Stimulated activated CD8-positive, alpha-beta memory T cell treated with anti-CD3 and anti-CD28 coated beads, Interleukin-7, amount 100 ng/mL, for 1 hour (primary cell): ENCODE measurements at places on chromosomes 13 and 19.

DNA sequence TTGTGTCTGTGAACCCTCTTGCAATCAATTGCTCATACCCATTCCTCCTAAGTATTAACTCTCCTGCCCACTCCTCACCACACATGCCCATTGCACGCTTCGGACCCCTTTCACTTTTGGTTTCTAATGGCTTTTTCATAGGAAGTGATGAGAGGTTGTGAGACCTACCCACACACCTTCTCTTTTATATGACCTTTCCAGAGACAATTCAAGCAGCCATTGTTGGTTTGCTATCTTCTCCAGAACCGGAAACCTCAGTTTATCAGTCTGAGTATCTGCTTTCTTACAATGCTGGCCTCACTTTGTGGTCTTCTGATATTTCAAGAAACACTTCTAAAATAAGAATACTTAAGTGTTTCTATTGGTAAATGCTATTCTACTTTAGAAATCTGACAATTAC is 1550.8 kb upstream of the SLC10A2 start:
- DNase-seq: no peak

DNA sequence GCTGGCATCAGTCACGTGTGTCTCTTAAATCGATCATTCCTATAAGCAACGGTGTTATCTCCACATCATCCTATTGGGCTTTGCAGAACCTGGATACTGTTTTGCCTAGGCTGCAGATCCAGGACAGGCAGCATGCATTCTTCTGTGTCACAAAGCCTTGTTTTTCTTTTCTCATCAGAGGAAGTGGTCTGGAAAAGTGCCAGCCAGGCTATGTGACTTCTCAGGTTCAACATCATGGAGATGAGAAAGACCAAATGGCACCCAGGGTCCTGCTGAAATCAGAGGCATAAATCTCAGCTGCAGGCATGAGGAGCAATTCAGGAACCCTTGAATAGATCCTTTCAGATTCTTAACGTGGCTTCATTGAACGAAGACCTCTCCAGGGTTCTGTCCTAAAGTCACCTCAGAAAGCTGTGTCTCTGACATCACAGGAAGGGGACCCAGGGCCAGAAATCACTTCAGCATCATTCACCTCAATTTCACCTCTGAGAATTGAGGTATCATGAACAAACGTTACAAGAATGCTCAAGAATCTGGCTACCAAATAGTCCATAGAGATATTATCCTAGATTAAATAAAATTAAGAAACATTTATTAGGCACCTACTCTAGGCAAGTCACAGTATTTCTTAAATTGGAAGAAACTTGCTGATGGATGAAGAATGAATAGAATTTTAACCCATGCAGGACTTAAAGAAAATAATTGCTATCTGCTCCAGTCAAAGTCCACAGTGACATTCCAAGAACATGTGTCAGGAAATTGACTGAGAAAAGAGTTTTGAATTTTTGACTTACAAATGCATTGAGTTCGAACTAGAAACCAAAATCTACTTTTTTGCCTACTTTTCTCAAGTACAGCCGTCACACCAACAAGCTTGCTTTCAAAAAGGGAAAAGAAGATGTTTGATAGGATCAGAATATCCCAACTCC is 124.1 kb downstream of the COG6 start:
- no peak for DNase-seq

DNA sequence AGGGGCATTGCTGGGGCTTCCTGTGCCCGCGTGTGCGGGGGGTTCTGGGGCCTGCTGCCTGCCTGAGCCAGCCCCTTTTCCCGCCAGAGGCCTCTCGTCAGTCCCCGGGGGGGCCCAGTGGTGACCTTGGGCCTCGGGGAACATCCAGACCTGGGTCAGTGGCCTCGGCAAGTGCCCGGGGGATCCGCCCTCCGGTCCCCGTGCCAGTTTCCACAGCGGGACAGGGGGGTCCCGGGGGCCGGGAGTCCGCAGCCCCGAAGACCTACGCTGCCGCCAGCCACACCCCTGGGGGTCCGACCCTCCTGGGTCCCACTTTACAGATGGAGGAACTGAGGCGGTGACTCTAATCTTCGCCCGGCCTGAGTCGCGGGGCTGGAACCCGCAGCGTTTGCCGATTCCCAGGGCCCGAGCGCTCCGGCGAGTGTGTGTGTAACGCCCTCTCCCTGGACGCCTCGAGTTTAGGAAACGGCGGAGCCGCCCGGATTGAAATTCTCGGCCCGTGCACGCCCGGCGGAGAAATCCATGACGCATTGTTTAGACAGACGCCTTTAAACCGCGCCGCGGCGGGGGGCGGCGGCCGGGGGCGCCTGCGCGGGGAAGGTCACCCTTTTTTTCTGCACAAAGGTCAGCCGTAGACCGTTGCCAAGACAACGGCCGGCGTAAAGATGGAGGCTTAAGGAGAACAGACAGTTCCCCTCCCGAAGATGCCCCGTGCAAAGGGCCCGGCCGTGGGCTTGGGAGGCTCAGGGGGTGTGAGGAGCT is 39.3 kb downstream of the EFNA2 start:
- DNase-seq: no peak

DNA sequence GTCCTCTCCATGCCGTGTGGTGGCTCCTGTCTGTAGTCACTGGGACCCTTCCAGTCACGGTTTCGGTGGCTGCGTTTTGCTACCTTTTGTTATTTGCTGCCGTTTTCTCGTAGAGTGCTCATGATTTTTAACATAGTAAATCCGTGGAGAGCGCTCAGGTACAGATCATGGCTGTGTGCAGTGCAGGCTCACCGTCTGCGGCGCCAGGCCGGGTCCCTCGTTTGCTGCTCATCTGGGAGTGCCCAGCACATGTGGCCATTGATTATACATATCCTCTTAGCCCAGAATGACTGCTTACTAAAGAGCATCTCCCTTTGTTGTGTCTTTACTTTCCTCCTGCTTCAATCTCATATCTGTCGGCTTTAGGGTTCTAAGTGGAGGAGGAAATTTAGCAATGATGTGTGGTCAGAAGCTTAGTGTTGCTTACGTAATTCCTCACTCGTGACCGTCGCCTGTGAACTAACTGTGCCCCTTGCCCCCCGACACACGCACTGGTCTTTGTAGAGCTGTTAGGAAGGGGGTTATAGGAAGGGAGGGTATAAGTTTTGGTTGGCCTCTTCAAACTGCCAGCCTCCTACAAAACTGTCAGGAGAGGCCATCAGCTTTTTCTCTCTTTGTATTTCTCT is 31.8 kb downstream of the TFDP1 start:
- DNase-seq: no peak

- no peak for DNase-seq
These were observed 7.1 kb upstream of the KLK14 start for GRCh38 chr19:51089786-51090185.

GRCh38 chr19:988081-988480 is 3.9 kb downstream of the WDR18 start:
- no peak for DNase-seq

DNA sequence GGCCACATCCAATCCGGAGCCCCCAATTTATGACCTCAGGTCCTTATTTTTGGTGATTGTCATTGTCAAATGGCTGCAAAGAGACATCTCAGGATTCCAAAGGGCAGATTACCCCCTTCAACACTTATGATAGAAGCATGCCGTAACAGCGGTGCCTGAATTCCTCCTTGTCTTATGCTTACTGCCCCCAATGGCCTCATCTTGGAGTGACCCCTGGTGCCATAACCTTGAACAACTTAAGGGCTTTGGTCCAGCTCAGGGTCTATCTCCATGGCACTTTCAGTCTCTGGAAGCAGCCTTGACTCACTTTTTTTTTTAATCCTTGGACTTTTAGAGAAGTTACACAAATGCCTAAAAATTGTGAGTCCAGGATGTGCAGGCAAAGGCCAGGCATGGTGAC is 171.6 kb upstream of the ZNF507 start:
- no peak for DNase-seq

- no peak for DNase-seq
These were observed 351.4 kb downstream of the KCNRG start for GRCh38 chr13:50366488-50367174.

GRCh38 chr19:16524991-16525734 is 17.1 kb downstream of the CHERP start:
- no peak for DNase-seq

- no peak for DNase-seq
These were observed 52.8 kb upstream of the ADGRE5 start for GRCh38 chr19:14328406-14328805.

GRCh38 chr13:95222733-95223018 is 78.6 kb downstream of the ABCC4 start:
- DNase-seq: no peak

DNA sequence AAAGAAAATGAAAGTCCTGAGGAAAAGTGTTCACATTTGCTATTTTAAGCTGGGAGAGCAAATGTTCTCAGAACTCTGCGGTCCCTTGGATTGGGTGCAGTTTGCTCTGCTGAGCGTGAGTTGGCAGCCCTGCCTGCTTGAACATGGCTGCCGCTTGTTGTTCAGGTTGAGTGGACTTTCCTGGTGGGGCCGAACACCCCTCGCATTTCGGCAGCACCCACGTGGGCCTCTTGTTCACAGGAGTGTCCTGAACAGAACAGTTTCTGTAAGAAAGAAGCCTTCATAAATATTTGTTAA is 10.8 kb upstream of the RNF113B start:
- no peak for DNase-seq

- DNase-seq: no peak
These were observed 8.8 kb upstream of the COX7A1 start for GRCh38 chr19:36160821-36161596.

GRCh38 chr13:23771956-23772355 is 117.2 kb downstream of the MIPEP start:
- DNase-seq: no peak

DNA sequence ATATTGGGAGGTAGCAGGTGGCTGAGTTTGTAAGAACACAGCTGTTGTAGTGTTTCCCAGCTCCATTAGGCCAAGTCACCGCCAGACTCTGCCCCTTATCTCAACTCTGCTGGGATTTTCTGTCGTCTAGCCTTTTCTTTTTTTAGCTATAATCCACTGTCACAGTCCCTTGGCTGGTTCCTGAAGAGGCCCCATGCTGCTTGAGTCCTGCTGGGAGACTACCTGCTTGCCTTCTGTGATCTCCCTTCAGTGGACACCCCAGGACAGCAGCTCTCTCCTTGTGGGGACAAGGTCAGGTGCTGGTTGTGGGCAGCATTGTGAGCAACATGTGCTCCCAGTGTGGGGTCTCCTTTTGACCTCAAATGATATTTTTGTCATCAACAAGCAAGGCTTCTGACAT is 195.0 kb upstream of the ATXN8OS start:
- no peak for DNase-seq

DNA sequence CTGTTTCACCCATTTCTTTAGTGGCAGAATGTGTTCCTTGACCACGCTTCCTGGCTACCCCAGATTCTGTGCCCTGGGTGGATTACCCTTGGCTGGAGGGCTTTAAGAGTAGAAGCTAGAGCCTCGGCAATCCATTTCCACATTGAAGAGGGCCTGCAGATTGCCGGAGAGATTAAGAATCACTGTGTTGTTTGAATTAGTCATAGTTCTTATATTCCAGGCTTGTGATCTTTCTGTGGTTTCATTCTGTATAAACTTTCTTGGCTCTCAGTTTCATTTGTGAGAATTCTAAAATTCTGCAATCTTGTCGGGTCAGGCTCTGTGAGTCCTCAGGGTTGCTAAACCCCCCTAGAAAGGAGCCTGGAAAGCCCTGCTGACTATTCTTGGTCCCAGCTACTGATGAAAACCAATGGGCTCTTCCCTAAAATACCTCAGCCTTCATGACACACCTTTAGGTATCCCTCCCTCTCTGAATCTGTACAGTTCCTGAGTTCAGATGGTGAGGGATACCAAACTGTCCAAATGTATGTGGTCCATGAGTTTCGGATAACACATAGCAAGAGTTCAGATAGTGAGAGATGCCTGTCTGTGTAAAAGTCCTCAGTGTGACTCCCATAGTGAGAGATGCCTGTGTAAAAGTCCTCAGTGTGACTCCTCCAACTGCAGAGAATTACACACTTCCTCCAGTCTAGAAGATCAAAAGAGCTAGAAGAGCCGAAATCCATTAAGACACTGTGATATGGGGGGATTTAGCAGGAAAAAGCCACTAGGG is 4.3 kb downstream of the PHF11 start:
- no peak for DNase-seq

- DNase-seq: peak; percentile 41
These were observed 21.0 kb downstream of the TNFSF9 start for GRCh38 chr19:6551607-6552450.

GRCh38 chr19:54967611-54968010 is 1.4 kb downstream of the NLRP2 start:
- no peak for DNase-seq

DNA sequence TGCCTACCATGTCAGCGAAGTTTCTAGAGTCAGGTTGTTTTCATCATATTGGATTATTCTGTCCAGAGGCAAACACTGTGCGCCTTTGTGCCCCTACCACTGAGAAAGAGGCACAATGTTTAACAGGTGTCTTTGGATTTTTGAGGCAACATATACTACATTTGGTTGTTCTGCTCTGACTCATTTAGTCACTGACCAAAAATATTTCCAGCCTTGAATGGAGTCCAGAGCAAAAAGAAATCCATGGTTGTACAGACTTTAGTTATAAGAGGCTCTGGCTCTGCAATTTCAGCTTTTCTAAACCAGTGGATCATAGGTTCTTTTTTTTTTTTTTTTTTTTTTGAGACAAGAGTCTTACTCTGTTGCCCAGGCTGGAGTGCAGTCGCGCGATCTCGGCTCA is 35.7 kb downstream of the LACC1 start:
- DNase-seq: no peak

DNA sequence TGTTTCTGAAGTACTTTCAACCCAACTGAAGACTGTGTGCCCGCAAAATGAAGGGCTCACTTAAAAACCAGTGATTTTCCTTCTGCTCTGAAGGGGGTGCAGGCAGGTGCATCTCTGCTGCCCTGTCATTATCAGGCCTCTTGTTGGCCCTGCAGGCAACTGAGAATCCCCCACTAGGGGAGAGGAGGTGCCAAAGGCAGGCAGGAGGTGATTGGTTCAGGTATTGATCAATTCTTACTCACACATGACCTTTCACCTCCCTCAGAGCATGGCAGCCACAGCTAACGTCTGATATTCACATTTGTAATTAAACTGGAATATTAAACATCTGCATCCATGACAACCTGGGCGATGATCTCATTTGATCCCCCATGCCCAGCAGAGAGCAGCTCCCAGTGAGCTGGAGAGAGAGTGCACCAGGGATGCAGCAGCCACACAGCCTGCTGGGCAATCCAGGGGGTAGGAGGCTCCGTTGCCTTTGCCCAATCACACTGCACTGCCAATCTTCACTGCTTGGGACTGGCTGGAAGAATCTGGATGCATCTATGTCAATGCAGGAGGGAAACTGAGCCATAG is 267.9 kb upstream of the TSHZ3 start:
- DNase-seq: no peak
